Omental fat pad (tissue), 4 donors: ENCODE measurements at places on chromosomes 7 and 10. TPM values are rescaled to one million over a fixed set of nuclear protein-coding genes. Genes with fewer than 3 reads are reported as not detected.

- DNase-seq: no peak
These were observed 2.0 kb upstream of the CPXM2 start for GRCh38 chr10:123893651-123894050.

DNA sequence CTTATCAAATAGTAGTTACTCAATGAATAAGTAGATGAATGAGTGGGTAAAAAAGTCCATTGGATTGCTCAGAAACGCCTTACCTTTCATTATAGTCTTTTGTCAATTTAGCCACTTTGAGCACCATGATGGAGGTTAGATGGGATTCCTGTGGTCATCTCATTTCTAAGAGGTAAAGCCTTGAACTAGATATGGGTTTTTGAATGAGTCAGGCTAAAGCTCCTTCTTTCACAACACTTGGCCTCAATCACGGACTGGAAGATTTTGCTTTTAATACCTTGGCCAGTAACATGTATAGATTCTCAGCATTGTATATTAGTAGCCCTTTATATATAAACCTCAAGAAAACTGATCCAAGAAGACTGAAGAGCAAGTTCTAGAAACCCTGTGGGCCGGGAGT lies 99.7 kb upstream of the CCDC6 start:
- no peak for DNase-seq

DNA sequence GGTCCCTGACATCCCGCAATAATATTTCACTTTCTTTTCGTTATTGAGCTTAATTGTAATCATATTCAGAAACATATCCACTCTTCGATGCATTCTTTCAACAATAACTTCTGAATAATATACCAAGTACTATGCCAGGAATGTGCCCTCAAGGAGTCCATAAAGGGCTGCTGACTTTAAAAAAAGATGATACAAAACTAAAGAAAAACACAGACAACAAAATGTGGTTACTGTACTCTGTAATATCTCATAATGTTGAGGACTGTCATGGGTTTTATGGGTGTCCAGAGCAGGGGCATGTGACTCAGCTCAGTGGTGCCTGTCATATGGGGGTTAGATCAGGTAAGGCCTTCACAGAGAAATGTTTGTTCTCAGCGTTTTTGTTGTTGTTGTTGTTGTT lies 73.7 kb downstream of the ARL4A start:
- no peak for DNase-seq

OGDHL gene
- not detected for total RNA-seq

TRIM50 gene
- total RNA-seq: 0.28 TPM

INA gene
- total RNA-seq: not detected
